ENCODE measurements at places on chromosomes 4 and X. TPM values are rescaled to one million over a fixed set of nuclear protein-coding genes. Genes with fewer than 3 reads are reported as not detected.

DNA sequence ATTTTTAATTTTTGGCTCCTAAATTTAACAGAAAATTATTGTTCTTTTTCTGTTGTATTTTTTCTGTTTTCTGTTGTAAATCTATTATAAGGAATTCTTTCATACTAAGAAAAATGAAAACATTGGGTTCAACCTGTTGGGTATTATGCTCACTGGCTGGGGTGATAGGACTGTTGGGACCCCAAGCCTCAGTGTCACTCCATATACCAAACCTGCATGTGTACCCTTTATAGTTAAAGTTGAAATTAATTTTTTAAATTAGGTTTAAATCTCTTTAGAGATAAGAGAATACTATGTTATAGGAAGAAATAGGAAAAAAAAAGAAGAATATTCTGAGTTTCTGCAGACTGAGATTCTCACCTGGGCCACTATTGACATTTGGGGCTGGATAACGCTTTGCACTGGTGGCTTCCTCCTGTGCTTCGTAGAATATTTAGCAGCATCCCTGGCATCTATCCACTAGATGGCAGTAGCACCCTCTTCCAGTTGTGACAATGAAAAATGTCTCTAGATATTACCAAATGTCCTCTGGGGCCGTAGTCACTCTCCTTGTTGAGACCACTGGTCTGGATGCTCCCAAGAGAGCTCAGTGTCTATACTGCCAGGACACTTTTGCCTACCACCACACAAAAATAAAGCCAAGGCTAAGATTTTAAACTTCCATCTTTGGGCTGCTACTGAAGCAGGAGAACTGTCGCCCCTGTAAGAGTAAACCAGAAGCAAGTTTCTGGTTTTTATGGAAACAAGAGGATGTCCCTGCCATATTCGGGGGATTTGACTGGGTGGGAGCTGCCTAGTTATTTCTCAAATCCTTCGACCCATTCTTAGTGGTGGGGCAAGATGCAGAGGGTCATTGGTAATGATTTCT is 22.4 kb upstream of the CLTRN start:
- peak; percentile 78 for DNase-seq

GRCh38 chr4:168587411-168588125 is 90.7 kb downstream of the PALLD start:
- peak; percentile 96 for DNase-seq

TSPAN5 gene
- total RNA-seq, result 19.8 TPM

DNA sequence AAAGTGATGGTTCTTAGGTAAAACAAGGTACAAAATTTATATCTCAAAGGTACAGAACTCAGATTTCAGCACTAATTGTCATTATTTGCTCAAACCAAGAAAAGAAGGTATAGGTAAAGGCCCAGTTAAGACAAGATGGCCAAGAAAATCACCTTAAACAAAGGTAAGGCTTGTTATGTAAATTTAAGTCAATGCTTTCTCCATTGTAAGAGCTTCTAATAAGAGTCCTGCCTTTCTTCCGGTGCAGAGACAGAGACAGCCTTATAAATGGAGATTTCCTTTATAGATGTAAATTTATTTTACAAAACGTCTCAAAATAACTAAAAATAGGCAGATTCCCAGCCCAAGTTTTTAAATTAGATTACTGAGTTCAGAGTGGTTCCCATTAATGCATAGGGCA is 89.9 kb downstream of the EDA start:
- no peak for DNase-seq

ZFP92 gene
- total RNA-seq, result not detected

BEND4 gene
- not detected for total RNA-seq

GRCh38 chr4:168787801-168788595 is 222.1 kb downstream of the CBR4 start:
- DNase-seq, result no peak

MAEA gene
- total RNA-seq, result 89.6 TPM

- DNase-seq, result peak; percentile 28
These were observed 105.8 kb upstream of the RPS6KA3 start for GRCh38 chrX:20372533-20372932.

DNA sequence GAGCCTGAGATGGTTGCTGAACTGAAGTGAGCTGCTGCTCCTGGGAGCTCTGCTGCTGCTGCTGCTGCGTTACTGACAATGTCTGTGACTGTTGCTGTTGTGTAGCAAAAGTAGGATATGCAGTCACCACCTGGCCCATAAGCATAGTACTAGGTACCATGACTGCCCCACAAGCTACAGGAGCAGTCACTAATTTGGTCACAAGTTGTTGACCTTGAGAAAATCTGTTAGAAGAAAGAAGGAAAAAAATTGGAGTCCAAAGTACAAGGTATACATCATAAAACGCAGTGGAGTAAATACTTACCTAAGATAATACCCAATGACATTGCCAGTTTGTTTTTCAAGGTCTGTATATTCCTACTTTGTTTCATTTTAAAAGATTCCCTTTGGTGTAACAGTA is 42.6 kb downstream of the TMEM165 start:
- DNase-seq, result no peak

- DNase-seq, result peak; percentile 55
These were observed 148.5 kb downstream of the DHRSX start for GRCh38 chrX:2351999-2352995.

- no peak for DNase-seq
These were observed 122.9 kb downstream of the SYNPO2 start for GRCh38 chr4:119011607-119011988.

- no peak for DNase-seq
These were observed 5.9 kb downstream of the PHEX start for GRCh38 chrX:22037911-22038537.

DNA sequence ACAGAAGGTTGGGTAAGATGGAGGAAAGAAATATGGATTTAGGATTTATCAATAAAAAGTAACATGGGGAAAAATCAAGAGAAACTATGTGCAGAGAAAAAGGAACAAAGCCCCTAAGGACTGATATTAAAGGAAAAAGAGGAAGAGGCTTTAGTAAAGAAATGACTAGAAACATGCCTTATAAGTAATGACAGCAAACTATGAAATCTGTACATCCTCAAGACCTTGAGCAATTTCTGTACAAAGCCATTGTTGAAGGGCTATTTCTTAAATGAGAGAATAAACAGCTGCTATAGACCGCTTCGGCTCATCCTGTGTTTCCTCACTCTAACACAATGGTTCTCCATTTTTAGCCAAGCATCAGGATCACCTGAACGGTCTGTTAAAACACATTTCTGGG is 180.3 kb upstream of the ATOH1 start:
- DNase-seq, result no peak

DHRSX gene
- 23.9 TPM for total RNA-seq

S100G gene
- not detected for total RNA-seq

DNA sequence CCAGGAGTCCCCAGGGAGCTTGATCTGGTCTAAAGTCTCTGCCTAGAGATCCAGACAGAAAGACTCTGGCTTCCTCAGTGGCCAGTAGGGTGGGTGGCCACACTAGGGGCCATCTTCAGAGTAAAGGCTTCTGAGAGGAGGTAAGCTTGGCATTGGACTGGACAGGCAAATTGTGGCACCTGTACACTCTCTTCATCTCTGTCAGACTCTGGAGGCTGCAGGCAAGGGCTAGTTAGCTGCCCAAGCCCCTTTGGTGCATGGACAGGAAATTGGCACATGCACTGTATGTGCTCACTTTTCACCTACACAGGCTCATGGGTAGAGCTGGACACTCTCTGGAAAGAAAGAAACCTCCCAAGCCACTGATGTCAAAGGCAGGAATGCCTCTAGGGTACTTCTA is 142.8 kb downstream of the PJA1 start:
- no peak for DNase-seq

DNA sequence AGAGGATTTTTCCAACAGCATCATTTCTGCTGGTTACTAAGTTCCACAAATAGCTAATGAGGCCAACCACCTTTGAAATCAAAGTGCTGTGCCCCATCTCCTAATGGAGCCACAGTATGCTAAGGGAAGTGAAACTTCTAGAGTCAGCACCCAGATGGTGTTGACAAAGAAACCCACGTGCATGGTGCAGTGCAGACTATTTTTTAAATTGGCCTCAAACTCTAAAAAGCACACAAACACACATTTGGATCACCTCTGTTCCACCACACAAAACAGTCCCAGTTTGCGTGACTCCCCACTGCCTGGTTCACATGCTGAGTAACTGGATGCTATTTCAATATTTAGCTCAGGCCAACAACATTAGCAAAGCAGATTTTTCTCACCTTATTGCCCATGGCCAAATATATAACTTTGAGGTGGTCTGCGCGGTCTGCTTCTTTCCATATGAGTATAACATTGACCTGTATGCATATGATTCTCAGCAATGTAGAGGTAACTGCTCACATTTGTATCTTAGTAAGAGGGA is 69.9 kb downstream of the AMELX start:
- DNase-seq, result no peak

NDP gene
- total RNA-seq, result not detected

All from MCF 10A (cell line).